ENCODE measurements at places on chromosomes 3 and 15. TPM values are rescaled to one million over a fixed set of nuclear protein-coding genes. Genes with fewer than 3 reads are reported as not detected.

Gene CCDC54
- total RNA-seq, result not detected

Gene SLC15A2
- total RNA-seq, result 2.8 TPM

Gene MUSTN1
- not detected for total RNA-seq

Gene PLSCR5
- not detected for total RNA-seq

DNA sequence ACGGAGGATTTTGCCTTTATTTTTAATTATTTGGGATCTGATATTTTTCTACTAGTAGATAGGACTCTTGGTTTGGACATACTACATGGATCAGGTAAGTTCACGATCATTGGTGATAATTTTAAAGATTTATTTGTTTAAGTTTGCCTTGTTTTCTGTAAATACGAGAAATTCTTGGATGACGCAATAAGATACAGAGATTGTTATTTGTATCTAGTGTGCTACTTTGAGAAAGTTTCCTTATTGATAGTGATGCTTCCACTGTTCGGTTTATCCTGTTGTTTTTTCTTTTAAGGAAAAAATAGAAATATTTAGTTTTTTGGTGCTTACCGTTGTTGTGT is 577 bp downstream of the CHD2 start:
- H3K27me3 ChIP-seq, result no peaks in the 10 kb centered on the region
- no peak for DNase-seq
- peak overlapping the region; percentile 94 for H3K4me3 ChIP-seq
- peaks cover 75% of the 10 kb centered on the region for H3K36me3 ChIP-seq
- H3K27ac ChIP-seq, result peak overlapping the region; percentile 98

Data from PC-9 (cell line).